ENCODE measurements at places on chromosomes 2 and 18.

DNA sequence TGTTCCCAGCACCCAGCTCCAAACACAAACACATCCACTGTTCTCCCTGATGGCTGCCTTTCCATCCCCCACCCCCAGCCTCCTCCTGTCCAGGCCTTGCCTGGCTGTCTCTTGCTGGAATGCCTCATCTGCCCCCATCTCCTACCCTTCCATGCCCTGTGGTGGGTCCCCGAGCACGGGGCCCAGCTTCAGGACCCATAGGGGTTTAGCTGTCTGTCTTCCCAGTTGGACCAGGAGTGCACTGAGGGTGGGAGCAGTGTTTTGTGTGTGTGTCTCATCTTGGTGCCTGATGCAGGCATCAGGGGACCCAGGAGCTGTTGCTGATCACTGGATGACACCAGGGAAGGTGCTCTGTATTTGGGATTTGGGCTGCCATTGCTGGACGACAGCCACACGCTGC lies 34.5 kb downstream of the GLI2 start:
- no peak for DNase-seq

GRCh38 chr2:161415987-161416707 lies at the start of gene TBR1:
TSS of gene TBR1 (plus strand) at chr2:161416297. CDS start at chr2:161416411, 114 bp downstream.
- no peak for DNase-seq

- DNase-seq, result peak; percentile 30
Observed at GRCh38 chr2:29295845-29296244, 180.6 kb downstream of the CLIP4 start.

GRCh38 chr2:119387381-119388129 lies 20.8 kb downstream of the DBI start:
- peak; percentile 45 for DNase-seq

DNA sequence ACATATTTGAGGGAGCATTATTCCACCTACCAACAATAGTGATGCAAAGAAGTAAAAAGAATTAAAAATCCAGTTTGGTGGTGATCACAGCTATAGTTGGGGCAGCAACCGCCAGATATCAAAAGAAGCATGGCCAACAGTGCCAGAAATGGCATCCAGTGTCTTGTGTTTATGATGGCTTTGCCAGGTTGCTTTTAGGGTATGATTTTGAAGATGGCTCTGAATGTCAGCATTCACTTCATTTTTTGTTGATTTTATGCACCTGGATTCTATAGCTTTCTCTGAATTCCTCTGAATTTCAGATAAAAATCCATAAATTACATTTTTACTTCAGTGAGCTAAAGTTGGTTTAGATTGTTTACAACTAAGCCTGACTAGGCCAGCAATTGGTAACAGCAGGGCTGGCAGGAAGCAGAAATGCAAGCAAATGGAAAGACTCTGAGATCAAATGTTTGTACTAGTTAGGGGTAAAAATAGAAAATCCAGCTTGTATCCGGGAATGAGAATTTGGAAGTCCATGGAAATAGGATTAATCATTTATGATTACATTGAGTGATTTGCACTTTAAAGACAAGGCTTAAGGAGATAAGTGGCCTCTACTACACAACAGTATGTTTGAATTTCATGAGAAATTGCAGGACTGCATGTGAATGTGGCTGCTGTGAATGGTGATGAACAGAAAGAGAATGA lies 40.4 kb downstream of the COL3A1 start:
- DNase-seq, result no peak

- no peak for DNase-seq
Observed at GRCh38 chr2:163541943-163542342, 193.9 kb downstream of the FIGN start.

Measured in NCI-H1092 (cell line).